ENCODE measurements at places on chromosomes 7 and 10. TPM values are rescaled to one million over a fixed set of nuclear protein-coding genes. Genes with fewer than 3 reads are reported as not detected.

Gene HSPA12A
- polyA plus RNA-seq: 62.9 TPM

Gene ANKRD30A
- polyA plus RNA-seq: not detected

Gene ZNF425
- 2.4 TPM for polyA plus RNA-seq

Gene ITIH5
- not detected for polyA plus RNA-seq

Gene ELMO1
- 131 TPM for polyA plus RNA-seq

Gene GSTK1
- polyA plus RNA-seq: 54.6 TPM

Gene BAIAP2L1
- not detected for polyA plus RNA-seq

Gene ZNF746
- polyA plus RNA-seq: 1.4 TPM

Gene PROSER2
- polyA plus RNA-seq: 0.26 TPM

Gene KLLN
- 0.99 TPM for polyA plus RNA-seq

Gene VSTM4
- 1.7 TPM for polyA plus RNA-seq

Gene EN2
- polyA plus RNA-seq: 6.1 TPM

Gene CAV1
- 2.1 TPM for polyA plus RNA-seq

Gene CNPY4
- 0.54 TPM for polyA plus RNA-seq

Gene PNLIP
- not detected for polyA plus RNA-seq

Gene TAX1BP1
- 625 TPM for polyA plus RNA-seq

Gene ECHDC3
- polyA plus RNA-seq: not detected

Gene CACNB2
- 102 TPM for polyA plus RNA-seq

Gene CTAGE8
- polyA plus RNA-seq: not detected

Gene UNC5B
- polyA plus RNA-seq: 1.1 TPM

Gene SPRN
- polyA plus RNA-seq: 0.73 TPM

Gene ZNF467
- not detected for polyA plus RNA-seq

Data from Purkinje cell (primary cell).